ENCODE measurements at places on chromosomes 6 and 20.

DNA sequence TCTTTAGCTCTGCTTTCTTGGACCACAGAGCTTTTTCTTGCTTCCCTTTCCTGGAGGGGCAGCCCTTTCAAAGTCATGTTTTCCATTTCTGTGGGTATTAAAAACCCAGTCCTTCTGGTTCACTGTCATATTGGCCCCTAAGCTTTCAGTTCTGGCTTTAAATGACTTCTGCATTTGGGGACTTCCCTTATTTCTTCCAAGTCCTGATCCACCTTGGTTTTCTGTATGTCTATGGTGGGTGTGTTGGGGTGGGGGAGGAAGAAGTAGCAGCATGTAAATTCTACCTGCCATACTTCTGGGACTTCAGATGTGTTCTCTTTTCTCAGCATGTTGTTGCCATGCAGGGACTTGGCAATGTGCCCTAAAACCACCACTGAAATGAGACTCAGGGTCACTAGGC is 77.1 kb upstream of the EMILIN3 start:
- no peak for DNase-seq

GRCh38 chr6:149823013-149823412 is 41.1 kb downstream of the LRP11 start:
- no peak for DNase-seq

DNA sequence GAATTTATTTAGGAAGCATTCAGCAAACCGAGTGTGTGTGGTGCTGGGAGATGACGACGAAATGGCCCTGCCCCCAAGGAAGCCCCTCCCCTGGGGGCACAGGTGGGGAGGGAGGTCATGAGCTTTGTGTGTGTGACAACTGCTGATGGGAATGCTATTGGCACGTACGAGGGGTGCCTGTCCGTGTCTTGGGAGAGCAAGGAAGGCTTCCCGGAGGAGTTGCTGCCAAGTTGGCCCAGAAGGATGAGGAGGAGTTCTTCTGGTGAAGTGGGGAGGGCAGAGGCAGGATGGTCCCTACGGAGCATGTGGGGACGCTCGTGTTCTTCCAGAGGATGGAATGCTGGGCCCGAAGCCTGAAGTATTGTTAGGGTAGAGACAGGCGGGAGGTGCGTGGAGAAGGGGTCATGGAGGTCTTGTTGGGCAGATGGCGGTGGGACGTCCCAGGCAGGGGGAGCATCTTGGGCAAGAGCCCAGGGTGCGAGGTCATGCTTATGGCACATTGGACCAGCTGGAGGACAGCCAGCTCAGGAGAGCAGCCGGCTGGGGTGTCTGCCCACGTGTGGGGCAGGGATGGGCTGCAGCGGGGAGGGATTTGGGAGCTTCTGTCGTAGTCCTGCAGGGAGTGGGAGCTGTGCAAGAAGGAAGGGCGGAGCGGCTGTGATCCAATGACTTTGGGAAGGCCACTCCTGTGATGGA is 46.1 kb downstream of the SYNJ2 start:
- DNase-seq, result no peak

DNA sequence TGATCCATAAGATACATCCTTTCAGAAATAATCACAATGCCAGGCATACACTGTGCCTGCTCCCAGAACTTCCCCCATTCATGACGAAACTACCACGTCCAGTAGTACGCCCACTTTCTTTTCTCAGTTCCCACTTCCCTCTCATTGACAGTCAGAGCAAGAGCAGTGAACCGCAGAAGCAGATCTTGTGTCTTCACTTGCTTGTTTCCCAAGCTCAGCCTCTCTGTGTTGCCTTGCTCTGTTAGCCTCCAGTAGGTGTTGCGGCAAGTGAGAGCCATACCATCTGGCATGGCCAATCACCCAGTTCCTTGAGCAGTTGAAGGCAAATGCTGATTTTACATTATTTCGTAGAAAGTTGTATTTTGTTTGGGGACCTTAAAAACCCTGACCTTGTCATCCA is 11.7 kb downstream of the UST start:
- peak; percentile 58 for DNase-seq

DNA sequence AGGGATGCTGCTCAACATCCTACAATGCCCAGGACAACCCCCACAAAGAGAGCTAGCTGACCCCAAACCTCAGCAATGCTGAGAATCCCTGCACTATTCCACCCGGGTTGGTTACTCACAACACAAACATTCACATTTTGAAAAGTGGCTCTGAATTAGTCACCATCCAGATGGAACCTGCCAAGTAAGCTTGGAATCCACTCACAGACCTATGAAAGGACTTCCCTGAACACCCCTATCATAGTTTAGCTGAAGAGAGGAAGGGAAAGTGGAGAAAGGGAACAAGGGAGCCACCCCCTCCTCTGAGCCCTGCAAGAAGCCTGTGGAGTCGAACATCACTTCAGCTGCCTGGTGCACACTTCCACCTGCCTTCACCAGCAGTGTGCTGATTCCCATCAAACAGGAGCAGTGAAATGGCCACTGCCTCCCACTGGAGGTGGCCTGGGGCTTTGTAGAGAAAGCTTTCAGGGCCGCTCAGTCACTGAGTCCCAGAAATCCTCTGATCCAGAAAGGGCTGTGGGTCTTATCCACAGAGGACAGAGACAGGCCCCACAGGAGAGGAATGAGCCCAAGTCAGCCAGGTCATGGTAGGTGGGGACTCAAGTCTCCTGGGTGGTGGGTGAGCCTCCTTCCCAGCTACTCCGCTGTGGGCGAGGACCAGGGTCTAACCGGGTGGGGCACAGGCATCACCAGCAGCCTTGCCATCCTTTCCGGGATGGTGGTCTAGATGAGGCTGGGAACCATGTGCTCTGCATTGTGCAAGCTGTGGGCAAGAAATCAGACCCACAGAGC is 203.7 kb downstream of the SYNDIG1 start:
- no peak for DNase-seq

DNA sequence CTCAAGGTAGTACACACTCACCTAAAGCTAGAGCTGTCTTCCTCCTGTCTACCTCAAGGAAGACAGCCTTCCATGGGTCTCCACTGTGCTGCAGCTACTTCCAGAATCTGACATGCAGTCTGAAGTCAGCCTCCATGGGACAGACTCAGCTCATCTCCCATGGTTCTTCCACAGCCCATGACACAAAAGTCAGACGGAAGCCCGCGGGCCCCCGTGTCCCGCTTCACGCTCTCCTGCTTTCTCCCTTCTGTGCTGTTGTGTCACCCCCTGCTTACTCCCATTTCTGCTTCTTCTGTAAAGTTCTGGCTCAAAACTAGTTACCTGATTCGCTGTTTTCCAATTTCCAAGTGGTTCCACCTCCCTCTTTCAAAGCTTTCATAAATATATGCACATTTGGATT is 184.5 kb downstream of the SYNE1 start:
- no peak for DNase-seq

DNA sequence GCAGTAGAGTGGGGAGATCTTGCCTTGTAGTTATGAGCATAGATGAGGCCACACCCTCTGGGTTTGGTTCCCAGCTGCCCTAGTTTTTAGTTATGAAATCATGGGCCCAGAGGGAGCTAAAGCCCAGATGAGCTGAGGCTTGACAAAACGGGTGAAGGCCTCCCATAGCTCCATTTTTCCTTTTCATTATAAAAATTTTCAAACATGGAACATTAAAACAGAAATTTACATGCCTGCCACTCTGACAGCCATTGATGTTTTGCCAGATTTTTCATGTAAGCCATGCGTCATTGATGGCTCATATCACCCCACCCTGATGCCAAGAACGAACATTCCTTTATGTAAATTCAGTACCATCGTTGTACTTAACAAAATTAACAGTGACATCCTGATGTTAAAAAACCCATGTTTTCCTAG is 67.9 kb downstream of the IGF2R start:
- DNase-seq, result no peak

DNA sequence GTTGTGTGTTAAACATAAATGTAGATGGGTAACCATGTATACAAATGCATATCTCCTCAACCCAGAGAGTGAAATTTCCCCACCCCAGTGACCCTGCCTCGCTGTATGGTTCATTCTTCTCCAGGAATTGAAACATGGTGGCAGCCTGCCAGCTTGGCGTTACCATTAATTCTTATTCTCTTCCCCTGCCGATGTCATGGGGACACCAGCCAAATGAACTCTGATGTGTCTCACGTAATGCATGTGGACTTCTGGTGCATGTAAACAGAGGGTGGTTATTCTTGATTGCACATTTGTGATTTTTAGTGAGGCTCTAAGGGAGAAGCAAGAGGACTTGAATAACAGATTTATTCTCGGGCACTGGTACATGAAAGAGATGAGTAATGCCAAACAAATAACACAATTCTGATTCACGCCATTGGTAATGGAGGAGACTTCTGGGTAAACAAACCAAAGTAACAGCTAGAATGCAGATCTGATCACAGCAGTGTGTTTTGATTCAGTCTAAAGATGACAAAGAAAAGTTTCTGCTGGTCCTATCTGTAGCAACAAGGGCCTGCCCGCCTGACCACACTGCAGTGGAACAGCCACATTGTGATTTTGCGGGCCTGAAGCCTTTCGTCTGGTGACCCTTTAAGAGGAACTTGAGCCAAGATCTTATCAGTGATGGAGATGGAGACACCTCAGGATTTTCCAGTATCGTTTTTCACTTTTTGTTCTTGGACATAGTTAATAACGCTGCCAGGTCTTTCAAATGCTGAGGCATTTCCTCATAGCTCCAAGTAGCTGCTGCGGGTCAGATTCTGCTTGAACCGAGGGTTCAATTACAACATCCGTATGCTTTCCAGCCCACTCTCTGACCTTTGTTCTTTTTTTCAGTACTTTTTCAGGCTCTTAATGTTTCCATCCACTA is 171.8 kb upstream of the AKAP12 start:
- no peak for DNase-seq

DNA sequence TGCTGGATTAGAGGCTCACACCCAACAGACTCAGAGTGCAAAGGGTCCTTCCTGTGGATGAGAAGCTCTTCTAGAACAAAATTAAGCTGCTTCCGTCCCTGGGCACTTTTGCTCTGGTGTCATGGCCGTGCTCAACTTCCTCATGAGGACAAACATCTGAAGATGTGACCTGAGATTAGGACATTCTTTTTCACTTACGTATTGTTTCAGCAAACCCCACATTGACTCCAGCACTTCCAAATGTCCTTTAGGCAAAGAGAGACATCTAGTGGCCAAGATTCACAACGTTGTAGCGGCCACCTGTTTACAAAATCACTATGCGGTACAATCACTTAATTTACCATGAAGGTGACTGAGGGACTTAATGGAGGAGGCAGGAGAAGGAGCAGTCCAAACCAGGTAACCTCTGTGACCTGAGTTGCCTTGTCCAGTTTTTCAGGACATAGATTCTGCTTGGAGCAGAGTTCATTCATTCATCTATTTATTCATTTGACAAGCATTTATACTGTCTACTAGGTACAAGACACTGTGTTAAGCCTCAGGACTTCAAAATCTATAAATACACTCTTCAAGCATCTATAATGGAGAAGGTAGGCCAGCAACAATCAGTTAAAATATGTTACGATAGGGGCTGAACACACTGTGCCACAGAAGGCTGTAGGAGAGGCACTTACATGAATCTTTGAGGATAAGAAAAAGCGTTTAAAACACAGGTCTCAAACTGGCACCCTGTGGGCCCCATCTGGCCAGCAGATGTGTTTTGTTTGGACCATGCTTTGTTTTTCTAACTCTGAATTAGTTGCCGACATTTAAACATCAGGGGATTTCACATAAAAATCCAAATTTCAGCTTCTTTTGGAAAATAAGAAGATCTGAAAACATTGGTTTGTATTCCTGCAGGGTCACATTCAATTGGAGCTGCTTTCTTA is 5.6 kb upstream of the ADGRF1 start:
- no peak for DNase-seq

DNA sequence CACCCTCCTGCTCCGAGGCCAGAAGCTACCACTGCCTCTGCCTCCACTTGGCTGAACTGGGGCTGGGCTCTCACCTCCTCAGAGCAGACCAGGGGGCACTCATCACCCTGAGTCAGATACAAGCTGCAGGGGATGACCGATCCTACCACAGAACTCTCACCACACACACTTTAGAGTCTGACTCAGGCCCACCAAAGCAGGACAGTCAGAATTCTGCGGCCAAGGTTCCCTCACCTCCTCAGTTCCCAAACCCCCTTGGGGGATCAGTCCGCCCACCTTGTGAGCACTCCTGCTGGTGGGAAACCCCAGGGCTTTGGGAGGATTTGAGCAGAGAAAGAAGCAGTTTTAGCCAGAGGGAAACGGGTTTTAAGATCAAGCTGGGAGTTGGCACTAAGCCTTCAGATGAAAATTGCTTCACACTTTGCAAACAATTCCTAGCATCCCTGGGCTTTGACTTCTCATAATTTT is 587.8 kb upstream of the JAG1 start:
- DNase-seq, result no peak

DNA sequence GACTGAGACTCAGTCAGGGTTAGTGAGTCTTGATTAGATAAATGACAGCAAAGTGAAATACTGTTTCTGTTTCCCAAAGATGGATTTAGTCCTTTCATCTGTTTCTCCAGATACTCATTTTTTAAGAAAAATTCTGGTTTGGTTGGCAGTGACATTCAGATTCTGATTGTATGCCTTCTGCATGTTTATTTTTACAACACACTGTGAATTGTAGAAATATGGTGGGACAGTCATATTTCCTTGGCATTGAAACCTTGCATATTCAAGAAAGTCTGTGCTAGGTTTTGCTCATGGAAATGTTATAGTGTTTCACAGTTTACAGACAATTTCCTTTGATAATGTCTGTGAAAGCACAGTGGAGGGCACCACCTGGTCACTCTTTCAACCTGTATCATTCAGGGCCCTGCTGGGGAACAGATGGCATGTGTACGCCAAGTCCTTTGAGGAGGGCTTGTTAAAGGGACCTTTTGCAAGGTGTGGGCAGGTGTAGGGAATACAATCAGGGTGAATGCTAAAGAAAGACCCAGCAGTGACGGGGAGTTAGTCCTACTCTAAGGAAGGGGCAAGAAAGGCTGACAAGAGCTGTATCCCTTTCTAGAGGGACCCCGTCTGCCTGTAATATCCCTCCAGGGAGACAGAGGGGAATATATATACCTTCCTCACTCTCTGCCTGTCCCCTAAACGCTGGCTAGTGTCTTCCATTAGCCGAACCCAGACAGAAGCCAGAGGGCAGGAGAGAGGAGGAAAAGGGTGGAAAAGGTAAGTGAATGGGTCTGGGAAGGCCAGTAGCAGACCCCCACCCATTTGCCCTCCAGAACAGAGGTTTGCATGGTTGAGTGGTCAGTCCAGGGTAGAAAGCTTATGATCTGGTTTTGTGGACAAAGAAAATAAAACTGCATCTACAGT is 10.2 kb downstream of the PLCB4 start:
- DNase-seq, result no peak

GRCh38 chr20:60408435-60408834 is 450.2 kb downstream of the CDH26 start:
- no peak for DNase-seq

DNA sequence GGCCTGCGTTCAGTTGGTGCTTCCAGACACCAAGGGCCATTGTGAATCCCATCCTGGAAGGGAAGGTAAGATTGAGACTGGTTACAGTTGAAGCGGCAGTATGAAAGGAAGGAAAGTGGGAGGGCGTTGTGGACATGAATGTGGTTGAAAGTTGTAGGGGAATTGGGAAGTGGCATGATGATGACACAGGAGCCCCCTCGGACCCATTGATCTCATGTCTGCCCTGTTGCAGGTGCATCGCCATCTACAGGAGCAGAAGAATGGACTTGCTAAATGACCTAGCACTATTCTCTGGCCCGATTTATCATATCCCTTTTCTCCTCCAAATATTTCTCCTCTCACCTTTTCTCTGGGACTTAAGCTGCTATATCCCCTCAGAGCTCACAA is 5.5 kb downstream of the HLA-DQA1 start:
- DNase-seq, result no peak

All from CD4-positive, alpha-beta memory T cell (primary cell).